ENCODE measurements at places on chromosomes 2 and 18.

DNA sequence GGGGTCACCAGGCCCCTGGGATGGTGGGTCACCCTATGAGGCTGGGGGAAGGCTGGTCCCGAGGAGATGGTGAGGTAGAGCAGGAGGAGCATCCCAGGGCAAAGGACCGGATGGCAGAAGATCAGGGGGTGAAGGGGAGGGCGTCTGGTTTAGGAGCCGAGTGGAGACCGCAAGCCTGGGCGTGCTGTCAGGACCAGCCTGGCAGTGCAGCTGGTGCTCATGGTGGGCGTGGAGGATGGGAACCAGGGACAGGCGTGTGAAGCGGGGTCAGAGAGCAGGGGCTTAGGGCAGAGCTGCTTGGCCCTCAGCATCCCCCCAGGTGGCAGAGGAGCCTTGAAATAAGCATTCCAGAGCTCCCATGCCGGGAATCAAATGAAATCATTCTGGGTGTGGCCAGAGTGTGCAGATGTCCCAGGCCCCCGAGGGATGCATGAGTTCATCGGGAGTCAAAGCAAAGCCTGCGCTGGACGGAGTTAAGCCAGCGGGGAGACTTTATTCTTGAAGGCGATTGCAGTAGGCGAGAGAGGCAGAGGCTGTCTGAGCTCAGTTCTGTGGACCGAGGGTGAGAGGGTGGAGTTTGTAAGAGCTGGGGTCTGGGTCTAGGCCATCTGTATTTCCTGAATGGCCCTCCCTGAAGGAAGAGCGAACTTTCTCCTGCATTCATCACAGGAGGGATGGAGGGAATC, 33.1 kb upstream of the MBP start:
- DNase-seq: no peak

- DNase-seq: no peak
Measured at GRCh38 chr2:60834270-60834717, 47.1 kb upstream of the REL start.

DNA sequence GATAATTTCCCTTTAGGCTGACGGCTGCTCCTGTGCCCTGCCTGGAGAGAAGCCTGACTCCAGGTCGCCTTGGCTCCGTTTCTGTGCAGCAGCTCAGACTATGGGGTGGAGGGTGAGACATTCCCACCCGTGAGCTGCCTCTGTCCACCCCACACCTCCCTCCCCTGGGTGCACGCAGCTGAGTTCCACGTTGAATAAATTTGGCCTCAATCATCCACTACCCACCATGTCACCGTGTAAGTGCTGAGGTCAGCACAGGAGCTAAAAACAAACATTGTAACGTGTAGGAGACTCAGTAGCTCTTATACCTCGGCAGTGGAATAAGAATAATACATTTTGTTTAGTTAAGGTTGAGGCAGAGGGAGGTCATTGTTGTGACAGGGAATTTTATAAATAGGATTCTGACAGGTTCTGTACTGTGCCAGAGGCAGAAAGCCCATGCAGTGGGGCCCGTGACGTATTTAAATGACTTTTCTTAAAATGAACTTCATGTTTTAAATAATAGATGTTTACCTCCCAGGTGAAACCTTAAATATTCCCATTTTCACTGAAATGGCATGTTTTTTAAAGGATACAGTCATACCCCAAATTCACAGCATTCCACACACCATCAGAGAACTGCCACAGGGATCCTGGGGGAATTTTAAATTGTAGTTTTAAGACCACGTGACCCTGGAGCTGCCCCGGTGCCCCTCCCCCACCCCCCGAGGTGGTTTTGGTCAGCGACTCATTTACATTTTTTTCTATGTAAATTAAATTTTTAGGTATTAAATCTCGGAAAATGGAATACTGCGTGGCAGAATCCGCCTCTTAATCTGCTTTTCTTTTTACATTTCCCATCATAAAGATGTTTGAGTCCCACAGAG, 50.2 kb downstream of the NFATC1 start:
- DNase-seq: no peak

- no peak for DNase-seq
Measured at GRCh38 chr2:30688956-30689401, 118.3 kb downstream of the CAPN13 start.

GRCh38 chr2:152825834-152826233, 107.4 kb downstream of the ARL6IP6 start:
- no peak for DNase-seq

GRCh38 chr2:85235281-85235680, 92.5 kb downstream of the TGOLN2 start:
- no peak for DNase-seq

- peak; percentile 75 for DNase-seq
Measured at GRCh38 chr2:20049637-20050036, 1.8 kb downstream of the LAPTM4A start.

DNA sequence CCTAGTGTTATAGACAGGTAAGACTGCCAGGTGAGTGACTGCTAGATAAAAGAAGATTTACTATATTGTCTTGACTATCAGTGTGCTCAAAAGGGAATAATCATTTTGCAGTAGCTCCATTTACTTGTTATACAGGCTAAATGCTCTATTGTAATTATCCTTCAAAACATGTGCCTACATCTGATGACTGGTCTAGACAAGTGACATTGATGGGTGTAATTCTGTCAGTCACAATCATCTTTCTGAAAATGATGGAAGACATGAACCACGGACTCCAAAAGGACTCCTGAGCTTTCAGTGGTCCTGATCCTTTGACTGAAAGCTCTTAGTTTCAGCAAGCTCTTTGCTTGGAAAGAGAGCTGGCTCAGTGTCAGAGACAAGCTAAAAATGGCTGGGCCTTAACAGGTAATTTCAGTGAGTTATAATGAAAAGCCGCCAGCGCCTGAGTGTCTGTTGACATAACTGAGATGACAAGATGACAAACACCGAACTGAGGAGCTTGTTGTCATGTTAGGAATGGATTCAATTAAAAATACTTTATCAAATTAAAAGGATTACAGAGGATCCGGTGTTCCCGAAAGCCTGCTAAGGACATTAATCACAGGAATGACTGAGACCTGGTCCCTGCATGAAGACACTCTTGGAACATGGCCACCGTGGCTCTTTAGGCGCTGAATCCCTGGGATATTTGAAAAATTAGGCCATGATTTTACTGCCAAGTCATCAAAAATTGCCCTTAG, 141.7 kb downstream of the CMPK2 start:
- DNase-seq: no peak

DNA sequence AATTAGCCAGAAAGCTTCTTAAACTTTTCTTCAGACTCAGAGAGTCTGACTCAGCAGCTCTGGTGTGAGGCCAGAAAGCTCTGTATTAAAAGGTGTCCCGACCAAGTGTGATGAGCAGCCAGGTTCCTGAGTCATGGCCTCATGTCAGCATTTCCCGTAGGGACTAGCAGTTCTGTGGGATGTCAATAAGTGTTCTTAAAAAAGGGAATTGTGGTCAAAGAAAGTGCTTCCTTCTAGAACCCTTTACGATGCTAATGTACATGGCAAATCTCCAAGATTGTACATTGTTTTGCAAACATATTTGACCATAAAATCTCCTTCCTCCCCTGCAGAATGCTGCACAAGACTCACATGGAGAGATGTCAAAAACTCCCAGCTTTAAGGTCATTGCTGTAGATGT, 80.1 kb downstream of the PLA2R1 start:
- peak; percentile 20 for DNase-seq

DNA sequence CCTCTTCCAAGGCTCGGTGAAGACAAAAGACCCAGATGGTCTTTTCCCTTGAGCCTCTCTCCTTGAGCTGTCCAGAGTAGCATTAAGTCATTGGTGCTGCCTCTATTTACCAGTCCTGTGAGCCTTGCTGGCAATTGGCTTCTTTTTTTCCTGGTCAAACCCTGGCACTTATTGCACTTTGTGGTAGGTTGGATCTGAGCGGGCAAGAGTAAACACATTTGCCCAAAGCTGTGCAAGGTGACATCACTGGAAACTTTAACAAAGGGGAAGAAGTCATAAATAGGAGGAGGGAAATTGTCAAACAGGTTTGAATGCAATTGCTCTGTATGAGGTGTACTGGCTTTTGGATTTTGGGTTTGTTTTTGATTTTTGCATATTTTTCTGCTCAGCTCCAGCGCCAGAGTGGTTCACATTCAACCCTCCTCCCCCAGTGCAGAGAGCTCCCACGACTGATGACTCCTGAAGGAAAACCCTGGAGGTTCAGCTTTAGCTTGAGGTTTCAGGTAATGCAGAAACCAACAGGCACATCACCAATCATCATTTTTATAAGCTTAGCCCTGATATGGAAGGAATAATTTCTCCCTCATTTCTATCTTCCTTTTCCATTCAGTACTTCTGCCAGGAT, 8.3 kb downstream of the KCNE4 start:
- no peak for DNase-seq

GRCh38 chr2:47651296-47651695, 131.6 kb upstream of the MSH6 start:
- DNase-seq: no peak

DNA sequence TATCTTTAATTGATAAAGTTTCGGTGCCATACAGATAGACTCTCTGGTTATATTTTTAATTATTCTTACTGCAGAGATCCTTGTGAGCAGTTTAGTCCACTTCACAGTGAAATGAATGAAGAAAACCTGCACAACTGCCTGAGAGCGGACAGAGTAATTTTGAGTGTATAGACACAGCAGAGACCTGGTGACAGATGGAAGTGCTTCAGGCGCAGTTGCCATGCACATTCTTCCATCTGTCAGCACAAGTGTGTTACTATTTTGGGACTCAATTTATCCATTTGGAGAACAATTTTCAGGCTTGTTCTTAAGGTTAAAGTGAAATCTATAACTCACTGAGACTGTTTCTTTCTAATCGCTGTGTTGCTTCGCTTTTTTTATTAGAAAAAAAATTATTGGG, 147.8 kb upstream of the SPHKAP start:
- DNase-seq: no peak

DNA sequence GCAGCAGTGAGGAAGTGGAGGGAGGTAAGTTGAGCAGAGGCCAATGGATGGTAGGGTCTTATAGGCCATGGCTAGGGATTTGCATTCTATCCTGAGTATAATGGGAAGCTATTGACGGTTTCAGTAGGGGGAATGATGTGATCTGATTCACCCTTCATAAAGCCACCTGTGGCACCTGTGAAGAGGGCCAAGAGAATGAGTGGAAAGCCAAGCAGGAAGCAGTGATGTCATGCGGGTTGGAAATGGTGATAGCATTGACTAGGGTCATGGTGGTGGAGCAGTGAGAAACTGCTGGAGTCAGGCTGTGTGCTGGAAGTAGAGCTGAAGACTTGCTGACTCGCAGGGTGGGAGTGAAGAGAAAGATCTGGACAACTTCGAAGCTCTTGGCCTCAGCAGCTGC, 111.7 kb downstream of the MARCHF4 start:
- DNase-seq: no peak

- DNase-seq: no peak
Measured at GRCh38 chr2:195670191-195670590, 13.2 kb downstream of the SLC39A10 start.

- DNase-seq: no peak
Measured at GRCh38 chr18:37458697-37459096, 106.9 kb downstream of the CELF4 start.

DNA sequence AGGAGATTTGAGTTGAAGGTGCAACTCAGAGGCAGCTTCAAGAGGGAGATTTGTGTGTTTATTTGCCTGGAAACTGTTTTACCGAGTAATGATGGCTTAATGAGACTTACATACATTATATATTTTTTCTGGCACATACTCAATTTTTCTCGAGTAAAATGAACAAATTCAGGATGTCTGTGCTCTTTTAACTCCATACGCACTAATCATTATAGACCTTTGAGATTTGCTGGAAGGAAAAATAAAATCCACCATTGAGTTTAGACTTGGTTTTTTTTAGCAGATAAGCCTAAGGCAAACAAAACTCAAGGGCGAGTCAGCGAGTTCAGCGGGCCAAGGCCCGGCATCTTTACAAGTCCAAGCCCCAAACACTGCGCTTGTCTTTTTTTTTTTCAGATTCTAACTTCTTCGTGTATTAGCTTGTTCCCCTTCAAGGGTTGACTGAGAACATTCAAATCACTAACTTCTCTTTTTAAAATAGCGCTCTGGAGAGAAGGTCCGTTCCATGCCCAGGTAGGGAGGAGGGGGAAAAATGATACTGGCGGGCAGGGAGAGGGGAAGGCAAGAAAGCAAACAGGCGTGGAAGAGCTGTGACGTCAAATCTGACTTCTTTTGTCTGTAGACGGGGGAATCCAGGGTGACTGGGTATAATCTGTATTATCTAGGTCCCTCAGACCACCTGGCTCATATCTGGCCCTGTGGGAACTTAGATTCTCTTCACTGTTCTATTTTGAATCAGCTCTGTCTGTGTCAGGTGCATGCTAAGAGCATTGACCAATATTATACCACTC, 72.7 kb upstream of the MAP3K20 start:
- DNase-seq: no peak

DNA sequence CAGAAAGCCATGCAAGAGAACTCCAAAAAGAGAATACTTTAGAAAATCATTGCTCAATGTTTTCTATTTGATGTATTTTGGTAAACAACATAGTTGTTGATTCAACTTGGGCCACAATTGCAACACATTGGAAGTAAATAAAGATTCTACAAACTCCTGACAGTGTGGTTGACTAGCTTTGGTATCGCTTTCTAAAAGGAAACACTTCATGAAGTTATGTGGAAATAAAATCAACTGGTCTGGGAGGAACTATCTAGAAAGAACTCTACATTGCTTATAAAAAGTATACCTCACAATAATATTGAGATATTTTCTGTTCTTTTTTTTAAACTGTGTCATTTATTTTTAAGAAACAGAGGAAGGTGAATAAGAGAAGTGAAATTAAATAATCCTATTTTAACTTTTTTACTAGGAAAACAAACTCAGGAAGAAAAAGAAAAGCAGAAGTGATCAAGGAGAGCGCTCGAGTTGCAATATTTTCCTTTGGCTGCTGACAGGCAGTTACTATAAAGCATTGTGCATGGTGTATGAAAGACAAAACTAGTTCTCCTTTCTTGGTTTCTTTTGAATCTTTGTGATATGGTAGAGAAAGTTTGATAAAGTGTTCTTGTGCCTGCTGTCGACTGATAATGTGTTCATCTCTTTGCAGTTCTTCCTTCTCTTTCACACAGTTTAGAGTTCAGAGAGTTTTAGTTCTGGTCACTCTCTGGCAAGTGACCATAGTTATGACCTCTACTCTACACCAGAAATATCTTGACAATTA, 3.0 kb downstream of the DHRS9 start:
- peak; percentile 97 for DNase-seq

- no peak for DNase-seq
Measured at GRCh38 chr2:141724426-141724825, 406.4 kb downstream of the LRP1B start.

DNA sequence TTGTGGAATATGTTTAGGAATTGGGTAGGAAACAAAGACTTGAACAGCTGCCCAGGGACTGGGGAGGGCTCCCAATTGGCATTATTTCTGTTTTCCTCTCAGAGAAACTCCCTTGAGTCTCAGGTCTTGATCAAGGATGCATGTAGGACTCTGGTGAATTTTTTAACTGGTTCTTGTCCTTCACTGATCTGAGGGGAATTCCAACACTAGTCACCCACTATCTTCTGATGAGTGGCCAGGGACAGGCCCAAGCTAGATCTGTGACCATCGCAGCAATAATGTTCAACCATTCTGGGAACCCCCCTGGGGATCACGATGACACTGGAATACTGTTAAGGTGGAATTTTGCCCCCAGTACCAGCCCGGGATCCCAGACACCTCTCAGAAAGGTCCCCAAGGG, 132.0 kb downstream of the SH3BP4 start:
- DNase-seq: no peak

- no peak for DNase-seq
Measured at GRCh38 chr2:45316576-45317338, 294.3 kb downstream of the SRBD1 start.

Data from Kasumi-1 (cell line).